ENCODE measurements at places on chromosomes 12 and 14. TPM values are rescaled to one million over a fixed set of nuclear protein-coding genes. Genes with fewer than 3 reads are reported as not detected.

Gene C1RL
- total RNA-seq: 11.3 TPM

Gene TAS2R42
- total RNA-seq: not detected

Gene NTS
- not detected for total RNA-seq

Gene CD63
- total RNA-seq: 634 TPM

Gene R3HDM2
- total RNA-seq: 22.3 TPM

Gene RNASE7
- 17.1 TPM for total RNA-seq

Gene WDR20
- total RNA-seq: 16.7 TPM

Gene TAS2R50
- total RNA-seq: 0.11 TPM

Gene SERPINA10
- not detected for total RNA-seq

Gene OR4E2
- not detected for total RNA-seq

Gene ASCL1
- not detected for total RNA-seq

Gene AMHR2
- not detected for total RNA-seq

Gene OVCH1
- not detected for total RNA-seq

Gene SLC24A4
- 0.03 TPM for total RNA-seq

Gene SERPINA12
- not detected for total RNA-seq

Gene LMO3
- not detected for total RNA-seq

Data from foreskin keratinocyte (primary cell).